Fibroblast of gingiva (primary cell): ENCODE measurements at places on chromosomes 3 and 15.

- DNase-seq, result no peak
These were observed 132.3 kb downstream of the SUCLG2 start for GRCh38 chr3:67522081-67522480.

- no peak for DNase-seq
These were observed 130.4 kb downstream of the PPM1L start for GRCh38 chr3:160886421-160886820.

DNA sequence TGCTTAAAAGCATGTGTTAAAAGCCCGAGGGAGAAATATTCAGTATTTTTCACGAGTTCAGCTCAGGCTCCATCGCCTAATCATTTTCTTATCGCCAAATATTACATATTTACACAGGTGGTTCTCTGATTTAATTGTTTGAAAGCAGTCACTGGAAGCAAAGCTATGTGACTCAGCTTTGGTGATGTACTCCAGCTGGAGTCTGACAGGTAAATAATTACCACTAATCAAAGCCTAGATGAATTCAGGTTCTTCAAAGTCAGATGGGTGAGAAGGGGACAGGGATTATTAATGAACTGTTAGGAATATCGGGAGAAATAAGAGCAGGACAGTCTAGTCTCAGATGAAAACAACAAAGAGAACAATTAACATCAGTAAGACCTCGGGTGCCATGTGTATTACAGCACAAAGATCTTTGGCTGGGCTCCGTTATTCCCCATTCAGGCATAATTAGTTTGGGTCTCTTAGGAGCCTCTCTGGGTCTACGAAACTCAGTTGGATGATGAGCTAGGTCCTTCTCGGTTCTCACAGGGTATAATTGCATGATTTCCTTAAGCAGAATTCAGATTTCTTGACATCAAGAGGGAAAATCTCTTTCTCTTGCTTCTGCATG is 331.7 kb upstream of the ADAMTS9 start:
- no peak for DNase-seq

- DNase-seq, result peak; percentile 97
These were observed 1.3 kb downstream of the KLF15 start for GRCh38 chr3:126355777-126356372.

DNA sequence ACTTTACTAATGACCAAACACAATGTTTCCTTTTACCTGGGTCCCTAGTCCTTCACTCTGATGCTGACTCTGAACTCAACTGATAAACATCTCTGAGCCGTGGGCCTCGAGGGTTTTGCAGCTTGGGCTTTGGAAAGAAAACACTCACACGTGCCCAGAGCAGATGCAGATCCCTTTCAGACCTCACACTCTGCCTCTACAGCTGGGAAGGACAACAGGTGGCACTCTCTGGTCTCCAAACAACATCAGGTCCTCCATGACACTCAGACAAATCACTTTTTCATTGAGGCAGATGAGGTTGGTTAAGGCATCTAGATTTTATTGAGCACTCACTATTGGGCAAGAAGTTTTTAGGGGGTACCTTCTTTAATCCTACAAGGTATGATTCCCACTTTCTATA is 64.7 kb upstream of the NTRK3 start:
- no peak for DNase-seq

- no peak for DNase-seq
These were observed 774.3 kb downstream of the TUSC7 start for GRCh38 chr3:117483839-117484238.
